Caudate nucleus (tissue), 63 donors: ENCODE measurements at places on chromosomes 2 and 18.

DNA sequence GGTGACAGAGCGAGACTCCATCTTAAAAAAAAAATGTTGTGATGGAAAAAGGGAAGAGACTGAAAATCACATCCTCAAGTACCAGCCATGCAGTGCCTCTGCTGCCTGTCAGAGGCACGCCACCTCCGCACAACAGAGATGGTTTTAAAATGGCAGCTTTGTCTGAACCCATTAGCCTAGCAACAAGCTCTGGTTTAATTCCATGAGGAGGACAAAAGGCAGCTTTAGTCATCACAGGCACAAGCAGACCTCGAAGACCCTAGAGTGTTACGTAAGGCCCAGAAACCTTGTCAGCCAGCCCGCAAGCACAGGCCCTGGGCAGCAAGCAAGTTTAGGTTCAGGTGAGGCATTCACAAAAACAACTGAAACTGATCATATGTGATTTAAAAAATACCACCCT lies 10.4 kb downstream of the LCT start:
- DNase-seq = no peak

- DNase-seq = peak; percentile 53
Observed at GRCh38 chr2:25279091-25279651, 62.6 kb downstream of the DNMT3A start.

GRCh38 chr2:208222351-208222750 lies 32.5 kb downstream of the IDH1 start:
- DNase-seq = no peak

GRCh38 chr2:28451793-28452533 lies 43.9 kb upstream of the PLB1 start:
- no peak for DNase-seq

GRCh38 chr2:83002706-83003105 lies 1456.4 kb downstream of the SUCLG1 start:
- no peak for DNase-seq

DNA sequence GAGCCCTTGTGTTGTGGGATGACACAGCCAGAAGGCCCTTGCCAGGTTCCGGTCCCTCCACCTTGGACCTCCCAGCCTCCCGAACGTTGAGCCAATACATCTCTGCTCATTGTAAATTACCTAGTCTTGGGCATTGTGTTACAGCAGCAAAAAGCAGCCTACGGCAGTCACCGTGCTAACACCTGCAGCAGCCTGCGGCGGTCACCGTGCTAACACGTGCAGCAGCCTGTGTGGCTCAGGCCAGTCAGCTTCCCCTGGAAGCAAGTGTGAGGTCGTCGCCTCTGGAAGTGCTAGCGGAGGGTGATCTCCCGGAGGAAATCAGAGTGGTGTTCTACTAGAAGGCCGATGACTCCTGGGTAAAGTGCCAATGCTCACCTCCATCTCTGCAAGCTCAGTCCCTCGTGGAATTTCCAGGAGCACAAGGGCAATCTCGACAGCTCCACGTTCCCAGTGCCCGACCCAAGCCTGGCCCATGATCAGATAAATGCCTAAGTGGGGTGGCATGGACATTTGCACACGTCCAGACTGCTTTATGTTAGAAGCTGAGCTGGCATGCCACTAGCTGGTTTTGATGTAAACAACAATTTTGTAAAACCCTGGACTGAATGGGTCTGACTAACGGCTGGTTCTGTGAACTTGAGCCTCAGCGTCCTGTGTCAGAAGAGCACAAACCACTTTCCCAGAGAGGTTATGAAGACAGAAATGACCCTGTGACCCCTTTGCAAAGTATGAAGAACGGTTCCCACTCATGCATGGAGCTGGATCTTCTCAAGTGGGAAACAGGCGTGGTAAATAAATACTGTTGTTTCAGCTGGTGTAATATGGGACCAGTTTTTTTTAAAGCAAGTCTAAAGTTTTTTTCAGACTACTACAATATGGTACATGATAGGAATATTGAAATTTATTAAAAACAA lies 11.4 kb upstream of the CNDP1 start:
- no peak for DNase-seq

GRCh38 chr2:179860255-179861026 lies 971 bp downstream of the ZNF385B start:
- no peak for DNase-seq

DNA sequence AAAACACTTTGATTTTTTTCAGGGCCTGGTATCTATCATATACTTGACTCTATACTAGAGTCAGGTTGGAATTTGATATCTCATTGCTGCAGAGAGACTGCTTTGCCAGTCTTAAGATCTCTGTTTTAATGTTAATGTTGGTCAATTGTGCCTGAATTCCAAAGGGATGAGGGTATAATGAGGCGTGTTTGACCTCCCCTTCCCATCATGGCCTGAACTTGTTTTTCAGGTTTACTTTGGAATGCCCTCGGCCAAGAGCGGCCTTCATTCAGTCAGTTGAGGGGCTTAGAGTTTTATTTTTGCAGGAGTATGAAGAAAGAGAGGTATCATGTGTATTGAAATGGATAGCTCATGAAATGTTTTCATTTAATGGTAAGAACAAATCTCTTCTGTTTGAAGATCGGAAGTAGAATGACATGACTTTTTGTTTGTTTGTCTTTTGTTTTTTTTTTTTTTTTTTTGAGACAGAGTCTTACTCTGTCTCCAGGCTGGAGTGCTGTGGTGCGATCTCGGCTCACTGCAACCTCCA lies 119.0 kb downstream of the KIAA1328 start:
- DNase-seq = no peak

DNA sequence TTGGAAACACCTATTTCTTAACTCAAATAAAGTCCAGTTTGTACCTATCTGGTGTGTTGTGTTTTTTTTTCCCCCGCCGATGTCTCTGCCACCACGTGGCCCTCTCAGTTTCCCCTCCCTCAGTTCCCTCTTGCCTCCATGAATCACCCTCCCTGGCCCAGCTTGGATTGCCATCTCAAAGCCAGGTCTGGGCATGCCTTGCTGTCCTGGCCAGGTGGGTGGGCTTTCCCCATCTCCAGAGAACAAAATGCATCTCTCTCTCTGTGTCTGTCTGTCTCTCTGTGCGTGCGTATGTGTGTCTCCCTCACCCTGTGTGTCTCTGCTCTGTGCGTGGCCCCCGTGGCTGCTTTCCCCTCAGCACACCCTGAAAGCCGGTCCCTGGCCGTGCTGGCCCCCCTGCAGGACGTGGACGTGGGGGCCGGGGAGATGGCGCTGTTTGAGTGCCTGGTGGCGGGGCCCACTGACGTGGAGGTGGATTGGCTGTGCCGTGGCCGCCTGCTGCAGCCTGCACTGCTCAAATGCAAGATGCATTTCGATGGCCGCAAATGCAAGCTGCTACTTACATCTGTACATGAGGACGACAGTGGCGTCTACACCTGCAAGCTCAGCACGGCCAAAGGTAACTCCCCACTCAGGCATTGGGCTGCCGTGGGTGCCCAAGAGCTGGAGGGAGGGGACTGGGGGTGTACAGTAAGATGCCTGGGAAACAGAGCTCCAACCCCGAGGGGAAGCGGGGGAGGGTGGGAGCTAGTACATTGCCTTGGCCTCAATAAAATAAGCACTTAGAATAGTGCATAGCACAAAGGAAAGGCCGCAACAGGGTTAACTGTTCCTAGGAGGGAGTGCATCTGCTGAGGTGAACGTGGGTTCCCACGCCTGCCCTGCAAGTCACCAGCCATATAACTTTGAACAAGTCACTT lies 31.6 kb upstream of the GMPPA start:
- no peak for DNase-seq

GRCh38 chr18:70384181-70384790 lies 95.4 kb downstream of the SOCS6 start:
- no peak for DNase-seq

DNA sequence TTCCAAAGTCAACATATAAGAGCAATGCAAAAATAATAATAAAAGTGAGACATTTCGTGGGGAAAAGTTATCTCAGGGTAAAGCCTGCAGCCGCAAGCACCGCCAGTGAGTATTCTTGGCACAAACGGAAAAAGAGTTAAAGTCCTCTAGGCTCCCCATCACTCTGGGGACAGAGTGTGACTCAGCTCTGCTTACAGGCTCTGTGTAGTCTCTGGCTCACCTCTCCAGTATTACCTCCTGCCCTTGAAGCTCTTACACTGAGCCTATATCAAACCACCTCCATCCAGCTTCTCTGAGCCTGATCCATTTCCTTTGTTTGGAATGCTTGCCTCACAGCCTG lies 55.5 kb downstream of the MTHFD2 start:
- DNase-seq = no peak

DNA sequence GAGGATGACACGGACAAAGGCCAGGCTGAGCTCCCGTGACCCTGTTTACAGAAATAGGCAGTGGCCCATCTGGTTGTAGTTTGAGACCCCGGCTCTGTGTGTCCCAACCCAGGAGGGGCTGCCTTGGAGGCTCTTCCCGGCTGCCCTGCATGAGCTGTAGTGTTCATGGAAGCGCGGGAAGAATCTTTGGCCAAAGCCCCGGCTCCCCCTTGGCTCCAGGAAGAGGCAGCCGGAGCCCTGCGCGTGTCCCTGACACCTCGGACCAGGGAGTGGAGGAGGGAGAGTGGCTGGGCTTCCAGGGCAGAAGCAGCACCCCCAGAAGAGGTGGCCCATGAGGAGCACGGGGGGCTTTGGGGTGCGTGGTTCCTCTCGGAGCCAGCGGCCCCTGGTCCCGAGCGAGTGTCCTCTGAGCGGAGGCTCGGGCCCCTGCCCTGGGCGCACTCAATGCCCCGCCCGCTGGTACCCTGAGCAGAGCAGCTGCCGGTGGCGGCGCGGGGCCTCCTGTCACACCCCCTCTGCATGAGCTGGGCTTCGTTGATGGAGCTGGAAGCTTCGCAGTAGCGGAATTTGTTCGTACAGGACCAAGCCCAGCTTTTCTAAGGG lies 21.7 kb downstream of the GPR35 start:
- DNase-seq = no peak

GRCh38 chr2:231710799-231711676 lies 2.7 kb downstream of the PTMA start:
- DNase-seq = no peak

- DNase-seq = peak; percentile 36
Observed at GRCh38 chr18:58225101-58225500, 181.1 kb downstream of the NEDD4L start.

GRCh38 chr2:136647039-136647438 lies 118.3 kb upstream of the THSD7B start:
- DNase-seq = no peak

GRCh38 chr2:168369031-168369430 lies 87.0 kb upstream of the CERS6 start:
- no peak for DNase-seq
